ENCODE measurements at places on chromosomes 6 and 20. TPM values are rescaled to one million over a fixed set of nuclear protein-coding genes. Genes with fewer than 3 reads are reported as not detected.

- no peak for DNase-seq
Observed at GRCh38 chr6:2861822-2862164, 20.1 kb upstream of the SERPINB1 start.

DNA sequence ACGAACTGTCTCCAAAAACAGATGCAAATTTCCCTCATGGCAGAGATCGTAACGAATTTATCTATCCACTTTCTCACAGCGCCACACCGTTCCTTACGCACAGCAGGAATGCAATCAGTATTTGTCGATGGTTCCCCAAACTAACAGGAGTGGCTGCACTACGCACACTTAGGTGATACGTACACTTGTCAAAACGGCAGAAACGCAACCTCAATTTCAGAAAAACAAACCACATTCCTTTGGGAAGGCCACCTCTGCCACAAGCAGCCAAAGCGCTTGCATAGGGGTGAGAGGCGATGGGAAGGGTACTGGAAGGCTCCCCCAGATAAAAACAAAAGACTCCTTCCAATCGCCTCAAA lies 638 bp downstream of the MDN1 start:
- peak; percentile 13 for DNase-seq

DNA sequence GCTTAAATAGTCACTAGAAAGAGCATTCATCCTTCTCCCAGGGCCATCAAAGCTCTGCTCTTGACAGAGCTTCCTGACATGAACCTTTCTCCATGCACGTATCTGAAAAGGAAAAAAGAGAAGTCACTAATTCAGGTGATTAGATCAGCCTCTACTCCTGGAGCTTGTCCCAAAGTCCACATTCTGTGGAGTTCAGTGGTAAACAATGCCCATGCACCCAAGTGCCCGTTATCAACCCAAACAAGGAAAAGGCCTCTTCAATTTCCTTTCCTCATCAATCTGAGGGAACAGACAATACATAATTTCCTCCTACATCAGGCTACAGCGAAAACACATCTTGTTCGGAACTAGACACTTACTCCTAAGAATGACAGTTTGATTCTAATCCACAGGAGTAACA lies 129.2 kb upstream of the PCSK2 start:
- no peak for DNase-seq

CST5 gene
- total RNA-seq: not detected

- no peak for DNase-seq
Observed at GRCh38 chr6:154266560-154267099, 90.0 kb downstream of the IPCEF1 start.

- no peak for DNase-seq
Observed at GRCh38 chr6:163883984-163884383, 469.5 kb downstream of the QKI start.

EEF1E1 gene
- 21.9 TPM for total RNA-seq
